HCT116 (cell line): ENCODE measurements at places on chromosomes 5 and 9.
A peak's percentile ranks its signal among the peaks of the same experiment; 100 is the strongest.

GRCh38 chr5:161372682-161373344 is 173.7 kb downstream of the GABRB2 start:
- DNase-seq = no peak

GRCh38 chr5:129902816-129903215 is 1.4 kb upstream of the CHSY3 start:
- no peak for DNase-seq

DNA sequence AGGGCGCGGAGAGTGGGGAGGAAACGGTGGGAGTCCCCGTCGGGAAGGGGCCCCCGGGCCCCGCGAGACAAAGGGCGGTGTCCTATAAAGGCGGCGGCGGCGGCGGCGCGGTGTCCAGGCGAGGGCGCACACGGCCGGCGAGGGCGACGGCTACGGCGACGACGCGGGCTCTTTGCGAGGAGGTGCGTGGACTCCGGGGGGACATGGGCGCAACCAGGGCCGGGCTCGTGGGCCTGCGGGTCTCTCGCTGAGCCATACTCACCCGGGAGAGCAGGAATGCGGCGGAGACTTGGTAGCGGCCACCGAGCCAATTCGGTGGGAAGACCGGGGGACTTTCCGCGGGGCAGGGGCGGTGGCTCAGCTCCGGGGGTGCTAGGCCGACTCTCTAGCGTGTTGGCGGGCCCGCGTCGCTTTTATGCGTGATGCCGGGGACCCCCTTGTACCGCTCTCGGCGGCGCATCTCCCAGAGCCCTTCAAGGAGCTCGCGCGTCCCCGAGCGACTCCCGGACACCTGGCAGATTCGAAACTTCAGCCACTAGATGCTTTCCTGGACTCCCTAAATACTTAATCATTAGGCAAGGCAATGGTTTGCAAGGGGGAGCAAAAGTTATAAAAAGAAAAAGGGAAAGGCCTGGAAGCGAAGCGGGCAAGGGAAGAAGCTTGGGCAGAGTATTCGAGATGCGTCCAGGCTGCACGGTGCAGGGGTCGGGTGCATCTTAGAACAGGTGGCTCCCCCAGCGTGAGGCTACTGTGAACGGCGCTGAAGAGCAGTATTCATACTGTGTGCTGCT is 5.9 kb upstream of the TAL2 start:
- no peak for DNase-seq

GRCh38 chr5:35926389-35927051 is 11.9 kb downstream of the CAPSL start:
- peak; percentile 28 for DNase-seq

- no peak for DNase-seq
These were observed 303.9 kb downstream of the DMRT2 start for GRCh38 chr9:1354086-1354485.

- DNase-seq = no peak
These were observed 28.7 kb downstream of the ROR2 start for GRCh38 chr9:91921371-91921770.

DNA sequence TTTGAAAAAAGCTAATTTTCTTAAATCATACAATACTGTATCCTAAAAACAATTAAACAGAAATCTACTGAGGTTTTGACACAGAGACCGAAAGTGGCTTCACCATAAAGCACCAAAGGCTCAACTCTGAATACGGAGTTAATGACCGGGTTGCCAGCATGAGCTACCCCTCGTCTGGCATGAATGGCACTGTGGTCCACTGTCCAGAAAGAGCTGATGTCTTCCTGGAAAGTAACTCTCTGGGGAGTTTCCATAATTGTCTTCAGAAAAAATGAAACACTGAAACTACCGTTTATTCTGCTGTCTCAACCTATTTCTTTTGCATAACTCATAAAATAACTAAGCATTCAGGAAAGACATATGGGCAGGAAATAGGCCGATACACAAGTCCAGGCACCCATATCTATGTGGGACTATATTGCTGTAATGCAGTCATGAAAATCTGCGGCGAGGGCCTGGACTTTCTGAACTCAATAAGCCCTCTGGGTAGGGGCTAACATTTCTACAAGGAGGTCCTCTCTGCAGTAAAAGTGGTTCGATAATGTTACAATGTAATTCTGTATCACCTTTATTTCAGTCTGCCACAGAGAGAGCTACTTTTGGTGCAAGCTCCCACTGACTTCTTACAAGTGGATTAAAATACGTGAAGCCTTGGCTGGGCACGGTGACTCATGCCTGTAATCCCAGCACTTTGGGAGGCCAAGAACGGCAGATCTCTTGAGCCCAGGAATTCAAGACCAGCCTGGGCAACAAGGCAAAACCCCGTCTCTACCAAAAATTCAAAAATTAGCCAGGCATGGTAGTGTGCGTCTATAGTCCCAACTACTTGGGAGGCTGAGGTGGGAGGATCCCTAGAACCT is 52.4 kb downstream of the ANKH start:
- DNase-seq = no peak
